A673 (cell line): ENCODE measurements at places on chromosomes 12 and 14.

DNA sequence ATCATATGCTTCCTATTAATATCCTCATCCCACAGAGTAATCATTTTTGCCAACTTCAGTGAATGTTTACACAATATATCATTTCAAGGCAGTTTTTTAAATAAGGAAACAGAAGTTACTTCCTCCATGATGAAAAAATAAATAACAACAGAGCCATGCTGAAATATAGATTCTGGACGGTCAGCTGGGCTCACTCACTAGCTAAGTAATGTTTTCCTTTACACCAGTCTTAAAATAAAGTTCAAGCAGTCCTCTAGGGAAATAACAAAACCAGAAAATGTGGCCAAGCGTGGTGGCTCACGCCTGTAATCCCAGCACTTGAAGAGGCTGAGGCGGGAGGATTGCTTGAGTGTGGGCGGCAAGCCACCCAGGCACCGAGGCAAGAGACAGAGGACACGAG lies 28.7 kb downstream of the AICDA start:
- DNase-seq: no peak

DNA sequence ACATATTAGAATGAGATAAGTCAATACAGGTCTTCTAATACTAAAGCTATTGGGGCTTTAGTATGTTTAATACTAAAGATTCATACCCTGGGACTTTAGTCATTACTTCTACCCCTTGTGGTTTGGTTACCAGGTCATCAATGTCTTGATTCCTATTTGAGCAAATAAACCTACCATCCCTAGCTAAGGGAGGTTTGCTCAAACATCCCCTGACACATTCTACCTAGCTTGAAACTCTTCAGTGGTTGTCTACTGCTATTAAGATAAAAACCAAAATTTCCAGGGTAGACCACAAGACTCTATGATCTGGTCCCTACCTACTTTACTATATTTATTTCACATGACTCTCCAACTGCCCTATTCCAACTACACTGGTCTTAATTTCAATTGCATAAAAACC lies 7.3 kb upstream of the C2CD5 start:
- no peak for DNase-seq

GRCh38 chr12:93571925-93572711 lies at the start of gene SOCS2:
SOCS2 (plus strand) TSS chr12:93572675; CDS start chr12:93572898, 223 bp downstream.
- no peak for DNase-seq

DNA sequence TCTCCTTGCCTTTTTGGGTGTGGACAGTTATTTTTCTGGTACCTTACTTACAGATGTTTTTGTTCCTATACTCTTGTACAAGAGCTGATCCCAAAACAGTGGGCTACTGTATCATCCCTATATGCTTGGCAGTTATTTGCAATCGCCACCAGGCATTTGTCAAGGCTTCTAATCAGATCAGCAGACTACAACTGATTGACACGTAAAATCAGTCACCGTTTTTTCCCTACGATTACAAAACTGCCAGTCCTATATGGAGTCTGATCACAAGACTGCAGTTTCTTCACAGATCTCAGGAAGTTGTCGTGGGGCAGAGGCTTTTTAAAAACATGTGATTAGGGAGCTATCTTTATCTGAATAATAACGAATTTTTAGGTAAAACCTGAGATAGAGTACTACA lies 1.3 kb downstream of the LYSET start:
- peak; percentile 25 for DNase-seq

DNA sequence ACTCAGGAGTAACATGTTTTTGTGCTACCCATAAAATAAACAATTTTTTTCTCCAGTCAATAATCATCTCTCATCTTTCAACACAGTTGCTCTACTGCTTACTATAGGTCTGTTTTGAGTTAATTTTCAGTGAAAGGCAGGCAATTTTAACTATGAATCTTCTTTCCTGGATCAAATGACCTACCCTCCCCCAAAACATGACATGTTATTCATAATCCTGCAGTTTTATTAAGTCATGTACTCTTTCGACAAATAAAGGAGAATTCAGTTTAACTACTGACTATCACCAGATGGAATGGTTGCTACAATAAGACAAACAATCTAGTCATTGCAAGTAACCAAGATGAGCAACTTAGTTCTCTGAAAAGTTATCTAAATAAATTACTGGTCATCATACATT lies 106.0 kb upstream of the FAR2 start:
- DNase-seq: no peak

DNA sequence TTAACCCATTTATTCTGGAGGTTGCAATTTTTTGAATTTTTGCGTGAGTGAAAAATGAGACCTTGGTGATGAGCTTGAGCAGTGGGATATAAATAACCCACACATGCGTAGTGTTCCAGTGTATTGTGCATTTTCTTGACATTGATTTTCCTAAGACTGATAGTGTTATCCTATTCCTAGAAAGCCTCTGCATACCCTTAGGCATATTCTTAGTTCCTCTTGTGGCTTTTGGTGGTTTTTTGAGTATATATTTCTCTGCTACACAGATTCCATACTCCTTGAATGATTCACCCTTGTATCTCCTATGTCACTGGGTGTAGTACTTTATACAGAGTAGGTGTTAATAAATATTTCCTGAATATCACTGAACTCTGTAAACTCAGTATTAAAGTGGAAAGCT lies 363.4 kb upstream of the PDE3A start:
- no peak for DNase-seq
